ENCODE measurements at places on chromosomes 12 and 14. TPM values are rescaled to one million over a fixed set of nuclear protein-coding genes. Genes with fewer than 3 reads are reported as not detected.

GRCh38 chr12:19388131-19388549 lies 51.2 kb upstream of the AEBP2 start:
- peak; percentile 77 for DNase-seq

DNA sequence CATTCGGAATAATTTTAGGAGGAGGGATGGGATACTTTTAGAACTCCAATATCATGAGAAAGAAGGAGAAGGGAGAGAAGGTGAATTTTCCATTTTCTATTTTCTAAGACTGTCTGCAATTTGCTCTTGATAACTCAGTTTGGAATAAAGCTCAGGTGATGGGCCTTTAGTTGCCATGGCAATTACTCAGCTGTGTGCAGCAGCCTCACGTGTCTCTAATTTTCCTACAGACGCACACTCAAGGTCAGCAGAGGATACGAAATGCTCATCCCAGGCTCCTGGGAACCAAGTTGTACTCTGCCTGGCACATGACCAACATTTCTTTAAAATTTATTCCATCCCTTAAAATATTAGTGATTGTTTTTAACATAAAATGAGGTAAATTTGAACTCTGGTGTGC lies 76.7 kb downstream of the TTC8 start:
- no peak for DNase-seq

GRCh38 chr12:96501908-96502307 lies 12.5 kb downstream of the CFAP54 start:
- no peak for DNase-seq

DNA sequence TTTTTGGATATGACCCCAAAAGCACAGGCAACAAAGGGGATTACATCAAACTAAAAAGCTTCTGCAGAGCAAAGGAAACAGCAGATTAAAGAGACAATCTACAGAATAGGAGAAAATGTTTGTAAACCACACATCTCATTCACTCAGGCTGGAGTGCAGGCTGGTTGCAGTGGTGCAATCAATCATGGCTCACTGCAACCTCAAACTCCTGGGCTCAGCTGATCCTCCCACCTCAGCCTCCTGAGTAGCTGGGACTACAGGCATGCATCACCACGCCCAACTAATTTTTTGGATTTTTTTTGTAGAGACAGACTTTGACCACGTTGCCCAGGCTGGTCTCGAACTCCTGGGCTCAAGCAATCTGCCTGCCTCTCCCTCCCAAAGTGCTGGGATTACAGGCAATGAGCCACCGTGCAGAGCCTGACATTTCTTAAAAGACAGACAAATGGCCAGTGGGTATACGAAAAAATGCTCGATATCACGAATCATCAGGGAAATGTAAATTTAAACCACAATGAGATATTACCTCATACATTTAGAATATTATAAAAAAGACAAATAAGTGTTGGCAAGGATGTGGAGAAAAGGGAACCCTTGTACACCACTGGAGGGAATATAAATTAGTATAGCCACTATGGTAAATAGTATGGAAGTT lies 9.8 kb downstream of the NCKAP5L start:
- no peak for DNase-seq

- DNase-seq, result peak; percentile 100
Observed at GRCh38 chr12:114684098-114684869, at the start of gene TBX3. TSS of gene TBX3 (minus strand) at chr12:114684175. CDS start at chr12:114683200, 975 bp downstream.

DNA sequence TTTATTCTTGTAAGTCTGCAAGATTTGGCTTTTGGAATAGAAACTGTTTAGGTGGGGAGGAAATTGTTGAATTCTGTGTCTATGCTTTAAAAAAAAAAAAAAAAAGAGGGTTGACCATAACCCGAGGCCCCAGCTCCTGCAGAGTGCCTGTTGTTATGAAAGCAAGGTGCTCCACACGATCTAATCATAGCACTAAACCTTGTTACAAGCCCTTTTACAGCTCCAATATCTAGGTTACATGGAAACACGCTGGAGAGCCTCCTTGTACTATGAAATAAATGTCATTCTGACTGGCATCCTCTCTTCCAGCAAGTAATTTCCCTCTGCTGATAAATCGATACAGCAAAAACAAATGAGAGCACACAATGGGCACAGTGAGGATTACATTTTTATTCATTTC lies 303.1 kb upstream of the SOX5 start:
- DNase-seq, result no peak

GRCh38 chr12:68225576-68226476 lies at the start of gene IL26:
TSS of gene IL26 (minus strand) at chr12:68225810. CDS start at chr12:68225756, 54 bp downstream.
- DNase-seq, result no peak

DNA sequence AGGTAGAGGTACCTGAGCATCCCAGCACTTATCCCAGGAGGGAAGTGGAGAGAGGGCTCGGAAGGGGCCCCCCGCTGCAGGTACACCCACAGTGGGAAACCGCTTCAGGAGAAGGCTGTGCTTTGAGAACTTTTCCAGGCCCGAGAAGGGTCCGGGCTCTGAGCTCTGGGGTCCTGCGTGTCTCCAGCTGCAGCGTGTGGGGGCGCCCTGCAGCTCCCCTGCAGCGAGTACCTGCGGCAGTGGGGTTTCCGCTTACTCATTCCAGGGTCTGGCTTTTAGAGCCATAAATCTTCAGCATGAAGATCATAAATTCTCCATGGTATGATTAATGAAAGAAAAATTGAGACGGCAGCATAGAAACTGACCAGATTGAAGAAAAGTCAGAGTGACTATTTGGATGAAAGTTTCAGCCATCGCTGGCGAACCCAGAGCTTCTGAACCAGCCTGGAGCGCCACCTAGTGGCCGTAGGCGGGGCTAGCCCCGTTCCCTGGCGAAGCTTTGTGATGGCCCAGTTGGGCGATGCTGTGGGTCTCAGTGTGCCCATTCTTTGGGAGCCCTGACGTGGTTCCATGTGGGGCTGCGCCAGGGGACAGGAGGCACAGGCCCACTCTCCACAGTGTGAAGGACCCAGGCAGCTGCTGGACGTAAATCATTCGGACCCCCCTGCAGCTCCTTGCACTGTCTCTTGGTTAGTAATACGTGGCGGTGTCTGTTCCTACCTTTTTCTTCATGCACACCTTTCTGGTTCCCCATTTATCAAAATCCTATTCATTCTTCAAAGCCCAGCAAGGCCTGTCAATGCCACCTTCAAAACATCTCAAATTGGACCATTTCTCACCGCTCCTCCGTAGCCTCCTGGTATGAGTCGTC lies 198.2 kb downstream of the TSPAN9 start:
- peak; percentile 68 for DNase-seq

DNA sequence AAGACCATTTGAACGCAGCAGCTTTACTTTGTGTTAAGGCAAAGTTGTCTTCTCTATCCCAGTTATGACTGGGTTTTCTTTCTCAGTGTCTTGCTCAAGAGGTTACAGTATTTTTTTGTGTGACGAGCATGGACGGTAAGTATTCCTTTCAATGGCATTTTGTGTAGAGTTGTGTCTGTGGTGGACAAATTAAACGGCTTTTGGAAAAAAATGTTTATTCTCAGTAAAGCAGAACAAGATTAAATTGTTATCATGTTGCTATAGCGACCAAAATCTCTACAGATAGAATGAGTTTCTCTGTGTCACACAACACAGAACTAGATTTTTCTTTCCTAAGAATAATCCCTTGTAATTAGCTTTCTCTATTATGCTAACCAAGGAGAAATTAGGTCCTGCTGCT lies 417.1 kb downstream of the AEBP2 start:
- DNase-seq, result peak; percentile 62

Gene CRIP2
- total RNA-seq, result 8.6 TPM

Gene C12orf43
- 14.2 TPM for total RNA-seq

Gene RNASE7
- not detected for total RNA-seq

Gene TAS2R13
- 3.9 TPM for total RNA-seq

Gene MYF5
- total RNA-seq, result not detected

All from fibroblast of villous mesenchyme (primary cell).